ENCODE measurements at places on chromosomes 16 and 17. TPM values are rescaled to one million over a fixed set of nuclear protein-coding genes. Genes with fewer than 3 reads are reported as not detected.

ZSCAN10 gene
- 0.29 TPM for total RNA-seq

DNA sequence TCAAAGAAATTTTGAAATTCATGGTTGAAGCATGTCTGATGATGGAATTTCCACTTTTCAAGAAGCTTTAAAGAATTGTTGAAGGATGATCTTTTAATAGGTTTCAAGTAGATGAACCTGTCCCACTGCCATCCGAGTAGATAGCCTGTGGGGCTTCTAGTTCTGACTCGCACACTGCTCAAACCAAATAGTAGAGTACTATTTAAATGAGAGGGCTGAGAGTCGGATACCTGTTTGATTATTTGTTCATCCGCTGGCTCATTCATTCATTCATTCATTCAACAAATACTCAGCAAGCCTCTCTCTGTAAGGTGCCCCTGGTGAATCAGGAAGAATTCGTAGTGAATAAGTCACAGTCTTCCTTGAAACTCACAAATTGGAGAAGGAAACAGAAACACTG lies 108.2 kb upstream of the IRX5 start:
- DNase-seq: no peak

- DNase-seq: no peak
Observed at GRCh38 chr16:71260995-71261394, 28.2 kb downstream of the CMTR2 start.

FA2H gene
- 0.20 TPM for total RNA-seq
